ENCODE measurements at places on chromosomes 2 and 18.
A peak's percentile ranks its signal among the peaks of the same experiment; 100 is the strongest.

GRCh38 chr2:241943961-241944575 is 74.5 kb downstream of the RTP5 start:
- DNase-seq, result no peak

DNA sequence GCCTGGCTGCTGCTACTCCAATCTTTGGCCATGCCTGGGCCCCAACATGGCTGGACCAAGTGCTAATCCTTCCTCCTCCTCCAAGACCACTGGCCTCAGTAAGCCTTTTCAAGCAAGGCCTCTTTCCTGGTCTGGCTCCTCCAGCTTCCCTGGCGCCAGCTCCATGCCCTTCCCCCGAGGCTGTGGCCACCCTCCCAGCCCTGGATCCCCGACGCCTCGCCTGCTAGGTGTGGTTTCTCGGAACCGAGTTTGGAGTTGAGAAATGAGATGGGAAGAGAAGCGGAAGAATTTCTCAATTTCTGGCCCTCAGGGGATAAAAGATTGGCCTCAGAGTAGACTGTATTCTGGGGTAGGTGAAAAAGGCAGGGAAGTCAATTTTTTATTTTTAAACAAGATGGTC is 46.4 kb downstream of the ADCY3 start:
- no peak for DNase-seq

DNA sequence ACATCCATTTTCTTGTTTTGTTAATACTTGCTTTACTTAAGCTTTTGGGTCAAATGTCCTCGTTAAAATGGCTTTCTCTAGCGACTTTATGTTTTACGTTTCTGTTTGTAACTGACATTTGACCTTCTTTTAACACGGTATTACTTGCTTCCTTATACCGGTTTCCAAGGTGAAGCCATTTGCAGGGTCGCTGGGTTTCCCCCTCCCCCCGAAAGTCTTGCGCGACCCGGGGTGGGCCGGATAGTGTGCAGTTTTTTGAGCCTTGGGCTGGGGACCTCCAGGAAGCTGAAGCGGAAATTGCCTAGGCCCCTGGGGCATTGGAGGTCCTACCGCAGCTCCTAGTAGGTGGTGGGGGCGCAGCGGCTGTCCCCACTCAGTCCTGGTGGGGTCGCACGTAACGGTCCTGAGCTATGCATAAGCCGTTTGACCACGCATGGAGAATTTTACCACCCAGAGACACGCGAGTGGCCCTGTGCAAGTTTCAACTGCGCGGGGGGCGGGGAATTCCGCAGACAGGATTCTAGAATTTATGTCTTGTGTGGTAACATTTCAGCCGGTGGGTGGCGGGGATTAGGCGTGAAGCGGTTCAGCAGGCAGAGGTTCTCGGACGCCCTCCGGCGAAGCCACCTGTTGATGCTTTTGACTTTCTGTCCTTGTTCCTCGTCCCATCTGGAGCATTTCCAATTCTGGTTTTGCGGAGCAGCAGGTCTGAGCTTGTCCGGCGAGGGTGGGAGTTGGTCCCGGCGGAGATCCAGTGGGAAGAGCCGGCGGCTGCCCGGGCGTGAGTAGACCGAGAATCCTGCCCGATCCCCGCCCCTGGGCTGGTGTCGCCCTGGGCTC is 2.4 kb downstream of the CFLAR start:
- peak; percentile 72 for DNase-seq

- DNase-seq, result no peak
Measured at GRCh38 chr2:73984922-73985307, 205 bp downstream of the TET3 start.

DNA sequence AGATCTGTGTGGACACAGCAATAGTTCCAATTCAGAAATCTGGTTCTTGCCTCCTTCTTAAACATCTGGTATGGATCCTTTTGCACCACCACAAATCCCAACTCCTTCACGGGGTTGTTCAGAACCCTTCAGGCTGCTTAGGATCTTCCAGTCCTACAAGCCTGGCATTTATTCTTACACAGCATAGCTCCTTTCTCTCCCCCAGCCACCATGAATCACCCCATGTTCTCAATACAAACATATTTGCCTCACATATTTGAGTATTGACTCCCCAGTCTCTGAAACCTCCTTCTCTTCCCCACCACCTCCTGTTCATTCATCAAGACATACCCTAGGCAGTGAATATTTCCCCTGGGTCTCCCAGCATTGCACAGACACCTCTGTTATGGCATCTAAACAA is 155.2 kb downstream of the ALK start:
- DNase-seq, result no peak

GRCh38 chr2:5125017-5125730 is 567.0 kb upstream of the SOX11 start:
- DNase-seq, result no peak

DNA sequence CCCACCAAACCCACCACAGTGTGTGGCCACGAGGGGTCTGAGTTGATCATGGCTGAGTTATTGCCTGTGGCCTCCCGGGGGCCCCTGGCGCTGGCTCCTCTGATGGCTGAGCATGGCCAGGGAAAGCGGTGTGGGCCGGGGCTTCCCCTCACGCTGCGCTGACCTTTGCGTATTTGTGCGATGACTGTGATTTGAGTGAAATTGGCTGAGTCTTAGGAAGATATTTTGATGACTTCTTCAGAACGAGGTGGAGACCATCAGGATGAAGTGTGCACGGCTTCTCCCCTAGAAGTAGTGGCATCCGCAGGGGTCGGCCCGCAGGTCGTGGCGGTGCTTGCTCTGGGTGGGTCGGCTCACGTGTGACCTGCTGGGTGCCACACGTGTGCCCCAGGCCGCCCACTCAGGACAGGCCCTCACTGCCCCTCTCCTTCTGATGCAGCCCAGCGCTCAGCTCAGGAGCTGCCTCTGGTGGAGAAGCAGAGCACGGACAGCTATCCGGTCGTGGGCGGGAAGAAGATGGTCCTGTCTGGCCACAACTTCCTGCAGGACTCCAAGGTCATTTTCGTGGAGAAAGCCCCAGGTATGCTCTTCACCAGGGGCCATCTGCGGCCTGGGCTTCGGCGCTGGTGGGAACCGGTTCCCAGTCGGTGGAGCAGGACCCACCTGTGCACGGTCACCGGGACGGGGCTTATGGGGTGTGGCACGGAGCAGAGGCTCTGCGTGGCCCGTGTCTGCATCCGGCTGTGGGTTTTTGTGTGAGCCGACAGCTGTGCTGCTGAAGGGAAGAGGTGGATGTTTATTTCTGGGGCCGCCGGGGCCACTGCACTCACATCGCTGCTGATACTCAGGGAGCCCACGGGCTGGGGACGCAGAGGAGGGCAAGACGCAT is 55.8 kb downstream of the NFATC1 start:
- no peak for DNase-seq

- DNase-seq, result no peak
Measured at GRCh38 chr2:209387389-209387788, 36.5 kb upstream of the MAP2 start.

- DNase-seq, result no peak
Measured at GRCh38 chr2:231890896-231891513, 35.2 kb downstream of the NPPC start.

DNA sequence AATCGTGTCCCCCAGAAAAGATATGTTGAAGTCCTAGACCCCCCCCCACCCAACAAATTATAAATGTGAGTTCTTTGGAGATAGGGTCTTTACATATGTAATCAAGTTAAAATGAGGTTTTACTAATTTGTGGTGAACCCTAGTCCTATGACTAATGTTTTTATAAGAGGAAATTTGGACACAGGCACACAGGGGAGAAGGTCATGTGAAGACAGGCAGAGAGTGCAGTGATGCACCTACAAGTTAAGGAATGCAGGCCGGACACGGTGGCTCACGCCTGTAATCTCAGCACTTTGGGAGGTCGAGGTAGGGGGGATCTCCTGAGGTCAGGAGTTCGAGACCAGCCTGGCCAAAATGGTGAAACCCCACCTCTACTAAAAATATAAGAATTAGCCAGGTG is 5.8 kb upstream of the PMAIP1 start:
- no peak for DNase-seq

DNA sequence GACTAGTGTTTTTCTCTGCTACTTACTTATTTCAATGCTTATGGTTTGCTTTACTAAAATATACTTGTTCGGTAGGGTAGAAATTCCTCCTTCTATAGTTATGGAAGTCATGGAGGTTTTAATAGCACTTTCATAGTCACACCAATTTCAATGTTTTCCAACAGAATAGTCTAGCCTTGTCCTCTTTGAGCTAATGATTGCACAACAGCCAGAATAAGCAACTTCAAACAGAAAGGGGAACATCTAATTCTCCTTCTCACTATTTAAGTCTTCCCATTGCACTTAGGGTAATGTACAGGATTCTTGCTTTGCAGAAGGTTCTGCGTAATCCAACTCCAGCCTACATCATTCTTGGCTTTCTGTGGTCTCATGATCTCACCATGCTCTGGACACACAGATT is 287.7 kb upstream of the GCFC2 start:
- no peak for DNase-seq

GRCh38 chr2:108907822-108908712 is 81.0 kb downstream of the EDAR start:
- DNase-seq, result no peak

DNA sequence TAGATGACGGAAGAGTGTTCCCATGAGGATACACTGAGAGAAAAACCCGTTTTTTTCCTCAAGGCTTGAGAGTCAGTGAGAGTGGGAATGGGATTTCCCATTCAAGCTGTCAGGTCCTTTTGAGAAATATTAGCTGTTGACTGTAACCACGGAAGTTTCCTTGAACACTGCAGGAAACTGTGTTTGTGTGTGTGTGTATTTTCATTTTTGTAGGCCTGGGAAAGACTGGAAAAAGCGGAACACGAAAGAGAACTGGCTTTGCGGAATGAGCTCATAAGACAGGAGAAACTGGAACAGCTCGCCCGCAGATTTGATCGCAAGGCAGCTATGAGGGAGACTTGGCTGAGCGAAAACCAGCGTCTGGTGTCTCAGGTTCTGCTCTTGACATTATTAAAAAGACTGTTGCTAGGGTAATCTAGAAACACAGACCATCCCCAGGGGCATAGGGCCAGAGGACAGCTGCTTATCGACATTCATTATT is 98.8 kb upstream of the EML6 start:
- no peak for DNase-seq

GRCh38 chr2:24831221-24832072 is 38.2 kb downstream of the CENPO start:
- DNase-seq, result no peak

DNA sequence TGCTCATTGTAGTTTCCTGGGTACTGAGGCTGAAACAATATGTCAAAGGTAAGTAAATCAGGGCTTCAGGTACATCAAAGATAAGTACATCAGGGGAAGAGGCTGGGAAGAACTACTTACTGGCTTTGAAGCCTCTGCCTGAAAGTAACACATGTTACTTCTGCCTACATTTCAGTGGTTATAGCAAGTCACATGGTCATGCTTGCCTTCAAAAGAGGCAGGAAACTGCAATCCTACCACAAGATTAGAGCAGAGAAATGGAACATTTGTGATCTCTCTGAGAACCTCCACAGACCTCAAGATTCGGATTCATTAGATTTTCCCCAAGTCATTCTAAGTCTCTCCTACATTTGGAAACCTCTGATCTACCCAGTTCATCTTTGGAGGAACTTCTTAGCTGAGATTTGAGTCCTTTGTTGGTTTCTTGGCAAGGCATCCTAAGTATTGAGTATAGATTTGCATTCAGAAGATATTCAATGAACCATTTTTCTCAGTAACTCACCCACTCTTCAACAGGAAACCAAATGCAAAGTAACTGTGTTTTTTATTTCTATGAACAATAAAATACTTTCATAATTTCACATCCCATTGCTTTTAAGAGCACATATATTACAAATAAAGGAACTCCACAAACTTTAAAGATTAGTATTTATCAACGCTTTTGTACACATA is 48.5 kb upstream of the CCDC195 start:
- no peak for DNase-seq

DNA sequence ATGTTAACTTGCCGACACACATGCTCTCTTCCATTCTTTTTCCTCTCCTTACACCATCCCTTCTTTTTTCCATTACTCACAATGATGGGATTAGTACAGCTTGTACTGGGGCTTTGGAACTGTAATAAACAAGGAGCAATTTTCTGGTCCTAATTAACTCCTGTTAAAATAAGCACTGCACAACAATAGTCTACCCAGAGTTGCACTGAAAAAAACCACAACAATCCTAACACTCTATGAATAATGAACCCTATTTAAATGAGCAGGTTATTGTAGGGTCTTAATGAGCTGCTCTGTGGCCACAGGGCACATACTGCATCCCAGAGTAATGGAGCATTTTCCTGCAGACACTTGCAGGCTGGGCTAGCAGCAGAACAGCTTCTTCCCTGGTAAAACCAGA is 380.3 kb downstream of the NRXN1 start:
- DNase-seq, result no peak

DNA sequence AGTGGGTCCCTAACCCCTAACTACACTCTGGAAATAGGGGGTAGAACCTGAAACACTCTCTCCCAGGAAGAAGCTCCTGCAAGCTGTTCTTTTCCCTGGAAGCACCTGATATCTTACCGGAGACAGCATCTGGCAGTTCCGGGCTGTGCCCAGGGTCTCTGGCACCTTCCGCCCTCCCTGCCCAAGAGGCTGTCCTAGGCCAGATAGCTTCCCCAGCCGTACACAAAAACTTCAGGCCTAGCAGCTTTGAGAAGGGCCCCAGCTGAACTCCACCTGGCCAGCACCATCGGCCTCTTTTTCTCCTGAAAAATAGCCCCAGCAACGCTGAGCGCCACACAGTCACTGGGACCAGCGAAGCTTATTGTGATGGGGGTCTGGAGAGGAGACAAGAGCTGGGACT is 9.7 kb downstream of the OSR1 start:
- DNase-seq, result no peak

GRCh38 chr2:43021791-43022509 is 204.5 kb downstream of the ZFP36L2 start:
- no peak for DNase-seq

- DNase-seq, result no peak
Measured at GRCh38 chr2:44740678-44741077, 200.8 kb upstream of the SIX3 start.

All from activated CD4-positive, CD25-positive, alpha-beta regulatory T cell treated with anti-CD3 and anti-CD28 coated beads, Interleukin-2, amount 50 U/mL, for 16 hours (primary cell).